ENCODE measurements at places on chromosomes 6 and 20.

DNA sequence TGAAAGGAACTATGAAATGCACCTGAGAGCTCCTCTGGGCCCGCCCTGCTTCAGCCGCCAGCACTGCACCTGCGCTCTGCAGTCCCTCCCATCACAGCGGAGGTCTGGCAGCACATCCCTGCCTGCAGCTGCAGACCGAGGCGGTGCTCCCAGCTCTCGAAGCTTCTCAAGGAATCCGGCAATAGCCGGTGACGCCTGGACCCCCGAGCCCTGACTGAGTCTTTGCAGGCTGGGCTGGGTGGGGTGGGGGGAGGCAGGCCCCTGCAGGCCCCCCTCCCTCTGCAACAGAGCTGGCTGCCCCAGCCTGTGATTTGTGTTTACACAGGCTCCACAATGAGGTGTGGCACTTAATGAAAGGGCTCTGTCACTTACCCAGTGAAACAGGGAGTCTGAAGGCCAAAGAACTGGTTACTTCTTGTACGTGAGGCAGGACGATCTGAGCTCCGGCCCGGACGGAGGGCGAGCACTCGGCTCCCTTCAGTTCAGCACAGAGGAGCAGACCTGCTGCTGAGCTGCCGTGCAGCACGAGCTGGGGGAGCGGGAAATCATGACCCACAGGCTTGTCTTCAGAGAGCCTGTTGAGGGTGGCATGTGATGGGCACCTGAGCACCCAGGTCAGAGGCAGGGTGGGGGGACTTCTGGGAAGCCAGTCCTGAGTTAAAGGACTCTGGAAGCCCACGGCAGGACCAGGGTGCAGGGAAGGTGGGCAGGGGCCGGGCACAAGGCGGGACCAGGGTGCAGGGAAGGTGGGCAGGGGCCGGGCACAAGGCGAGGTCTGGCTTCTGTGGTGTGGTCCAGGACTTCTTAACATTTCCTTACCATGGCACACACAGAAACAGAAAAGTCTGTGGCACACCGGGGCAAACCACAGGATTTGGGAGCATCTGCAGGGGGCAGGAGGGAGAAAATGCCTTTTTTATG is 192.3 kb upstream of the THBS2 start:
- DNase-seq, result peak; percentile 11

DNA sequence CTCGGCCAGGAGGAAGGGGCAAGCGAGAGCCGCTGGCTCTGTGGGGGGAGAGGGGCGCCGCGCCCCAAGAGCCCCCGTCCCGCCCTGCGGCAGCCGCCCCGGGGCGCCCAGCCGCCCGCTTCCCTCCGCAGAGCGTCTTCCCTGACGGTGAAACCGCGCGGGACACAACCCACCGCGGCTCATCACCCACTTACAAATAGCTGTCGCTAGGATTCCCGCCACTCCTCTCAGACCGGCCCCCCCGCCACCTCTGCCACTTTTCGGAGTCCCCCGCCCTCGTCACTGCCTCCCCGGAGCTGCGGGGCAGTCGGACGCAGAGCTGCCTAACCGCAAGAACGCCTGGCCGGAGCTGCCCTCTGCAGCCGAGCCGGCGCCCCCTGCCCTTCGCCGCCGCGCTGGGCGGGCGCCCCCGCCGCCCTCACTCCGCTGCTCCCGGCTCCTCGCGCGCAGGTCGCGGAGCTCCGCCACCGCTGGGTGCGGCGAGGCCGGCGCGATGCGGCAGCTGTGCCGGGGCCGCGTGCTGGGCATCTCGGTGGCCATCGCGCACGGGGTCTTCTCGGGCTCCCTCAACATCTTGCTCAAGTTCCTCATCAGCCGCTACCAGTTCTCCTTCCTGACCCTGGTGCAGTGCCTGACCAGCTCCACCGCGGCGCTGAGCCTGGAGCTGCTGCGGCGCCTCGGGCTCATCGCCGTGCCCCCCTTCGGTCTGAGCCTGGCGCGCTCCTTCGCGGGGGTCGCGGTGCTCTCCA is at the start of gene SLC35D3:
Gene SLC35D3, plus strand, starts transcription at position 366 of the 749 bp plus-strand sequence. Its CDS starts 128 bp downstream, at position 494.
- no peak for DNase-seq

- DNase-seq, result no peak
Observed at GRCh38 chr6:85672623-85673022, 29.9 kb upstream of the SYNCRIP start.

DNA sequence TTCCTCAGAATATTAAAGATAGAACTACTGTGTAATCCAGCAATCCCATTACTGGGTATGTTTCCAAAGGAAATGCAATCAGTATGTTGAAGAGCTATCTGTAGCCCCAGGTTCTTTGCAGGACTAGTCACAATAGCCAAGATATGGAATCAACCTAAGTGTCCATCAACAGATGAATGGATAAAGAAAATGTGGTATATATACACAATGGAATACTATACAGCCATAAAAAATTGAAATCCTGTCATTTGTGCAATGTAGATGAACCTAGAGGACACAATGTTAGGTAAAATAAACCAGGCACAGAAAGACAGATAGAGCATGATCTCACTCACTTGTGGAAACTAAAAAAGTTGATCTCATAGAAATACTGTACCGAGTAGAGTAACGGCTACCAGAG is 306.0 kb upstream of the MARCKS start:
- DNase-seq, result no peak

GRCh38 chr6:33926451-33926850 is 122.6 kb upstream of the MLN start:
- DNase-seq, result no peak

DNA sequence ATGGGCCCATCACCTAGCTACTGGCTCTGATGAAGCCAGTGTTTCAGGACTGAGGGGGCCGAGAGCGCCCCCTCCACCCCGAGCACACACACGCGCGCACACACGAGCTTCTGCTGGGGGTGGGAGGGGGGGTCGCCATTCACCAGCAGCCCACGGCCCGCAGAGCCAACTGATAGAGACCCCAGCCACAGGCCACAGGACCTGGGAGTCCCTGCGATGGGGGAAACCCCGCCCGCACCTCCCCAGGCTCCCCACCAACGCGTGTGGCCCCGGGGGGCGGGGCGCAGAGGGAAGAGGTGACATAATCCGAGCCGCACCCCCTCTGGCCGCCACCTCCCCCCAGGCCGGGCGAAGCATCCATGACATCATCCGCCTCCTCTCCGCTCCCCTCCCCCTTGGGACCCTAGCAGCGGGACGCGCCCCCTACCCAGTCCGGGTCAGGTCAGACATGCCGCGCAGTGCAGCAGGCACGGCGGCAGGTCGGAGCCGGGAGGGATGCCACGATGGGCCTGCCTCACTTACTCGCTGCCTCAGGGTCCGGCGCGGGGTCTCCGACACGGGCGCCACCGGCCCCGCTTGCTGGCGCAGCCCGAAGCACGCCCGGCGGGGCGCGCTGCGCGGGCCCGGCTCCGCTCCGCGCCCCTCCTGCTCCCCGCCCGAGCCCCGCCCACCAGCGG is at the start of gene LZTS3:
Gene LZTS3, minus strand, starts transcription at position 617 of the 677 bp plus-strand sequence. CDS start 6,386 bp downstream, outside the sequence.
- DNase-seq, result peak; percentile 34

- DNase-seq, result no peak
Observed at GRCh38 chr6:41028561-41029412, 10.2 kb downstream of the UNC5CL start.

- DNase-seq, result no peak
Observed at GRCh38 chr20:18164356-18164755, 26.7 kb downstream of the KAT14 start.

DNA sequence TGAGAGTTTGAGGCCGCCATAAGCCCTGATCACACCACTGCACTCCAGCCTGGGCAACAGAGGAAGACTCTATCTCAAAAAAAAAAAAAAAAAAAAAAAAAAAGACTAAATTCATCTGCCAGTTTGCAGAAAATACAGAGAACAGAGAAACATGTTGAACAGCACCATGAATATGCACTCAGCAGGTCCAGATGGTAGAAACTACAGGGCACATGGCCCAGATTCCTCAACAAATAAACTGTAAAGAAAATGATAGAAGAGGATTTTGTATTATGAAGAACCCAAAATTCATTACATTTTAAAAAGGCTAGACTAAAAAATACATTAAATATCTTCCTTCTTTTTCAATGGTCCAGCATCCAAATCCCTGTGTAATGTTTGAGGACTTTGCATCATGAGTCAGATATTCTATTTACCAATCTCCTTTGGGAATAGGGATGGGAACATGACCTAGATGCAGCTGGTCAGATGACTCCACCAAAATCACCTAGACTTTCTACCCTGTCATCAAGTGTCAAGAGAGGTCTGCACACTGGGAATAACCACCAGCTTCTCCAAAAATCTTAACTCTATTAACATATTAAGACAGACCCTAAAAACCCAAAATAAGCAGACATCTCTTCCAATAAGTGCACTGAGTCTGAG is 189.1 kb upstream of the TCF21 start:
- DNase-seq, result no peak

DNA sequence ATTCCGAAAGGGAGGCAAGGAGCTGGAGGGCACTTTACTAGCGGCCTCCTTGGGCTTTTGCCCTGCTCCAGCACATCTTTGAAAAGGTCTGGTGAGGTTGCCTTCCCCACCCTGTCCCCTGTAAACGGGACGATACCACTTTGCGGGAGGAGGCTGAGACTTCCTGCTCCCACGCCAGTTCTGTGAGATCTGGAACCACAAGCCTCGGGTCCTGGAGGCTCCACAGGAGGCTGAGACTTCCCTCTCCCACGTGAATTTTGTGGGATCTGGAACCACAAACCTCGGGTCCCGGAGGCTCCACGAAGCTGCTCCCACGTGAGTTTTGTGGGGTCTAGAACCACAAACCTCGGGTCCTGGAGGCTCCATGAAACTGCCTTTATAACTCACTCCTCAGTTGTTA is 209.3 kb downstream of the DLL1 start:
- no peak for DNase-seq

DNA sequence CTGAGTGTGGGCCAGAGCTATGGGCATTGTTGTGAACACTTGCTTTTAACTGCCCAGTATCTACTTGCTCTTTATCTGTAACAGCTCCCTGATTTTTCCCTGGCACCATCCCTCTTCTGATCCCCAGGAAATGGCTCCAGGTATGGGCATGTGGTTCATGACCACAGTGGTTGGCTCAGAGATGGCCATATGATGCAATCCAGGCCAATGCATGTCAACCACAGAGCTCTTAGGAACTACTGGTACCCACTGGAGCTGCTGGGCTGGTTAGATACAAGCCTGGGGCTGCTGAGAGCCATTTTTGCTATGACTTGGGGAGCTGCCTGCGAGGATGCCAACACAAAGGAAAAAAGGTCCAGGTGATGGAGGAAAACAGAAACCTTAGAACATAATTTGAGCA is 55.6 kb downstream of the KCNB1 start:
- DNase-seq, result no peak

- no peak for DNase-seq
Observed at GRCh38 chr20:18055261-18055660, 2.5 kb downstream of the OVOL2 start.

DNA sequence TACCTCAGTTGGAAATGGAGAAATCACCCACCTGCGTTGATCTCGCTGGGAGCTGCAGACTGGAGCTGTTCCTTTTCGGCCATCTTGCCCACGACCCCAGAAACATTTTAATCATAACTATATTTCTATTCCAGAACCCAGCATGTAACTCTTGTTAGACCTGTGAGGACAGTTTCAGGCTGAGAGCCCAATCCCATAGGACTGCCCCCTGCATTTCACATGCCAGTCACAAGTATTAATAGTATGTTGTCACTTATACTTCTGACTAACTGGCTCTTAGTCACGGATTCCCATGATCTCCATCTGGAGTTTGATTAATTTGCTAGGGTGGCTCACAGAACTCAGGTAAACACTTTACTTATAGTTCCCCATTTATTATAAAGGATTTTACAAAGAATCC is 96.0 kb upstream of the PRND start:
- DNase-seq, result no peak

GRCh38 chr20:48760403-48760983 is 67.3 kb downstream of the PREX1 start:
- peak; percentile 28 for DNase-seq

DNA sequence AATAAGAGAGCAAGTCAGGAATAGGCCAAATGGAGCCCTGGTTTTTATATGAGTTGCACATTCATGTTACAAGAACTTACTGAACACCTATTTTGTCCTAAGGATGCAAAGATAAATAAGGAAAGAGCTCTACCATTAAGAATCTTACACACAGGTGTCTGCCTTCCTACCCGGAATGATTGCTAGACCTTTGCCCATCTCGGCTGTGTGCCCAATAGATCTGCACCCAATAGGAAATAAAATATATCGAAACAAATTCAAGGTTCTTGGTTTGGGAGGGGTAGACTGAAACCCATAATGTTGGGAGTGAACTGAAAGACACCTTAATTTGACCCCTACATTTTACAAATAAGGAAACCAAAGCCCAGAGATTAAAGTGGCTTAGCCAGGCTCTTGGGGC is 48.9 kb downstream of the EDN1 start:
- DNase-seq, result no peak

DNA sequence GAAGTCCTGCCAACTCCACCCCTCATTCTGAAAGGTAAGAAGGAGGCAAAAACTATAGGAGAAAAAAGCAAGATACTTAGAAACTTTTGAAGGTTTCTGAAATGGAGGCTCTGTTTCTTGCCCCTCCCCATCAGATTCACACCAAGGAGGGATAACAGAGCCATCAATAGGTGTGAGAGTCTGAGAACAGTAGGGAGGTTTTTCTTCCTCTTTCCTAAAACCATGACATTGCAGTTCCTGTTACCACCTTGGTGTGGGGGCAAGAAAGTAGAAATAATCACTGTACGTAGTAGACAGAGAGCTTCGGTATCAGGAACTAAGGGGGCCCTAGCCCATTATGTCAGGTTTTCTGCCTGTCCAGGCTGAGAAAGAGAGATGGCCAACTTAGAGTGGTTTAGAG is 333.3 kb upstream of the SYNCRIP start:
- no peak for DNase-seq

GRCh38 chr20:36969478-36970186 is 18.1 kb upstream of the SAMHD1 start:
- no peak for DNase-seq

Data from NCI-H2107 (cell line).